HuH-7.5 (cell line): ENCODE measurements at places on chromosomes 7 and 10.

DNA sequence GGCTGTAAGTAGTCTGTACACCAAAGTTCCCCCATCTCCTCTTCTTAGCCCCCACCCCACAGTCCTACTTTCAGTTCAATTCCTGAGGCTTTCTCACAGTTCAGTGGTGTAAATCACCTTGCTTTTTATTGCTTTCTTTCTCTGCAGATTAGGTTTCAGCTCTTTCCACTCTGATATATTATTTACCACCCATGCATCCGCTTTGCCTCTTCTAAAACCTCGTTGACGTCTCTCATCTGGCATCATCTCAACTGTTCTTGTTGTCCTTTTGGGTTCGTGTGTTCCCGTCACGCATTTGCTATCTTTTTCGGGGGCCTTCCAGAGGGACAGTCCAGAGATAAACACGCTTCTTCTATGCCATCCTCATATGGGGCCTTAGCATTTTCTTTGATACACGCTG lies 597.9 kb upstream of the DPP6 start:
- DNase-seq: no peak

GRCh38 chr10:5519054-5519453 lies 5.7 kb upstream of the CALML3 start:
- no peak for DNase-seq

GRCh38 chr7:11931307-11931706 lies 99.3 kb upstream of the THSD7A start:
- no peak for DNase-seq

- no peak for DNase-seq
Observed at GRCh38 chr10:24894728-24895127, 57.7 kb downstream of the PRTFDC1 start.

DNA sequence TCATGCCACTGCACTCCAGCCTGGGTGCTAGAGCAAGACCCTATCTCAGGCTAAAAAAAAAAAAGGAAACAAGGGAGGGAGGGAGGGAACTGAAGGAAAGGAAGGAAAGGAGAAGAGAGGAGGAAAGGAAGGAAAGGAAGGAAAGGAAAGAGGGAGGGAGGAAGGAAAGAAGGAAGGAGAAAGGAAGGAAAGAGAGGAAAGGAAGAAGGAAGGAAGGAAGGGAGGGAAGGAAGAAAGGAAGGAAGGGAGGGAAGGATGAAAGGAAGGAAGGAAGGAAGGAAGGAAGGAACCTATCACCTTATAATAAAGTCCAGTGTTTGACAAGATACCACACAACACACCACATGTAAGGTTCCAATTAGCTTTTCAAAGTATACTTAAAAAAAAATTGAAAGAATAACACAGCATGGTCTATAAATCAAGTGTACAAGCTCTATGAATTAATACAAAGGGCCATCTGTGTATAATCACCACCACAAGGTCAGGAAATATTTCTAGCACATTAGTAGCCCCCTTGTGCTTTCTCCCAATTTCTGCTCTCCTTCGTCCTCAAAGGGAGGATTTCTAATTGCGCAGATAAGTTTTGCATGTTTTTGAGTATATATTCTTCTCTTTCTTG lies 26.4 kb downstream of the RNF216 start:
- no peak for DNase-seq

DNA sequence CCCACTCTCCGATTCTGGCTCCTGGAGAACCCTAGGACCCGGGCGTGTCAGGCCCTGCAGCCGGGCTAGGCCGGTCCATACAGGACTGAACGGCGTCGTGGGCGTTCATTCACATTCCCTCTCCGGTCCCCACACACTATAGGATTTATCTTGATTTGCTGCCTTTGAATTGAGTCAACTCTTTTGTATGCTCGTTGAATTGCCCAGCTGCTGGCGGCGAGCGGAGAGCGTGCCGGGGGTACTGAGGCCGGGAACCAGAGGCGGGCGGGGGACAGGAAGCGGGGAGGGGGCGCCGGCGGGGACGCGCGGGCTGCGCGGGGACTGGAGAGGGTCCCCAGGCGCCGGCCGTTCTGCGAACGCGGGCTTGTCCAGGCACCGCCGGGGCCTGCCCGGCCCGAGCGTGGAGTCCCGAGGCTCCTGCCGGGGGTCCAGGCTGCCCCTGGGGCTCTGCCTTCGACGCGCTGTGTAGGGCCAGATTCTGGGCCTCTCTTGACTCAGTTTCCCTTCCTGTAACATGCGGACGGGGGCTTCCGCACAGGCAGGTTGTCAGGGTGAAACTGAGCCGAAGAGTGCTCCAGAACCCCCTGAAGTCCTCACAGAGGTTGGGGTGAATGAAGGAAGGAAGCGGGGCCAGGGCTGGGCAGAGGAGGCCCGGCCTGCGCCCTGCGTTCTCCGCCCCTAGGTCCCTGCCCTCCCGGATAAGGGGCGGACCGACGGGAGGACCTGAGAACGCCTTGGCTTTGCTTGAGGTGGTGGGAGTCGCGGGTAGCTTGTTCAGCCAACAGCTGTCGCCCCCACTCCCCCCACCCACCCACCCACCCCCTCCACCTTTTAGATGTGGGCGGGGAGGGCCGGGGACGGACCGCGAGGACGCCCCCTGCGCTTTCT lies 769 bp upstream of the ELFN1 start:
- peak; percentile 55 for DNase-seq

DNA sequence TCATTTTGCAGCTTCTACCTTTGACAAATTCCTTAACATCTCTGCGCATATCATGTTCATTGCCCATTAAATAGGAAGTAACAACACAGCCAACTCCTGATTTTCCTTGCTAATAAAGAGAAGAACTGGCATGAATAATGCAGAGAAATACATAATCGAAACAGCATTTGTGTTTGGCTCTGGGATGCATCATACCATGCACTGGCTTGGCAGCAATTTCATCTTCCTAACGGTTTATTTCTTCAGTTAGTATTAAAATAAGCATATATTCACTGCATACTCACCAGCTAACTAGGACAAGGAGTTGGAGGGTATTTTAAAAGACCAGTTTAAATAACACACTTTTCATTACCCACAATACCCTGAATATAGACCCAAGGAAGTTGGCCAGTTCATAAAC lies 132.5 kb downstream of the ITGA8 start:
- no peak for DNase-seq

GRCh38 chr10:34599026-34599795 lies 215.9 kb downstream of the PARD3 start:
- no peak for DNase-seq

DNA sequence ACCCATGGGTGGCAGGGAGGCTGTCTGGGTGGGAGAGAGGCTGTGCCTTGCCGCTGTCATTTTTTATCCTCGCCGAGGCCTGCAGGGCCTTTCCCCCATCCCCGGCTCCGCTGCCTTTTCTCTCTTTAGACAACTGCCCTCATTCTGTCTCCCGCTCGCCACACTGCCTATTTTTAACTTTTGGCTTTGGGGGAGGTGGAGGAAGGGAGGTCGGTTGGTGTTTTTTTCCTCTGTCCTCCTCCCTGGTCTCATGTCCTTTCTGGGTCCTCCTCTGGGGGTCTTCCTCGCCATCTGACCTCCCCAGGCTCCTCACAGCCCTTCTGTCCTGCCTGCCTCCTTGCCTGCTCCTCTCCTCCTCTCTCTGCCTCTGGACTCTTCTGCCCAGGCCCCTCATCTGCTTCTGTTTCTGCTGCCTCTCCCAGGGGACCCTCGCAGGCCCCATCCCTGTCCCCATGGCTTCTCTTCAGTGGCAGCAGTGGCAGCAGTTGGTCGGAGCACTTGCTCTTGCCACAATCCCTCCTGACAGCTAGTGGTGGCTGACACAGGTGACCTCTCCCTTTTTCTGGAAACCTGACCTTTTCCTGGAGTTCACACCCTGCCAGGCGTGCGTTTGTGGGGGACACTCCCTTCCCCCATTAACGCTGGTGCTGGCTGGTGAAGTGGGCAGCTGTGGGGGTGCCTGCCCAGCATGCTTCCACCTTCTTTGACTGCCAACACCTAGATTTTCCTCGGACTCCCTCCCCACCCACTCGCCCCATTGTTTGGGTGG lies 19.5 kb upstream of the PCBD1 start:
- DNase-seq: no peak

- no peak for DNase-seq
Observed at GRCh38 chr10:110835841-110836240, 35.9 kb upstream of the PDCD4 start.

- DNase-seq: no peak
Observed at GRCh38 chr10:124756156-124756903, 12.2 kb upstream of the FAM53B start.

DNA sequence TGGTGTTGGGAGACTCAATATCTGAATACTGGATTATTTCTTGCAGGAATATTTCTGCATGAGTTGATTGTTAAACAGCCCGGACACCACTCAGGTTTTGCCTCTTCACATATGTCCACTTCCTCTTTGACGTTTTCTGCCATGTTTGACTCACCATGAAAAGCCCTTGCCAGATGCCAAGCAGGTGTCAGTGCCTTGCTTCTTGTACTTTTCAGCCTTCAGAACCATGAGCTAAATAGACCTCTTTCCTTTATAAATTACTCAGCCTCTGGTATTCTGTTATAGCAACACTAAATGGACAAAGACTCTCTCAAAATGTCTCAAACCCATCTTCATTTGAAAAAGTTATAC lies 24.7 kb upstream of the MACC1 start:
- DNase-seq: no peak

DNA sequence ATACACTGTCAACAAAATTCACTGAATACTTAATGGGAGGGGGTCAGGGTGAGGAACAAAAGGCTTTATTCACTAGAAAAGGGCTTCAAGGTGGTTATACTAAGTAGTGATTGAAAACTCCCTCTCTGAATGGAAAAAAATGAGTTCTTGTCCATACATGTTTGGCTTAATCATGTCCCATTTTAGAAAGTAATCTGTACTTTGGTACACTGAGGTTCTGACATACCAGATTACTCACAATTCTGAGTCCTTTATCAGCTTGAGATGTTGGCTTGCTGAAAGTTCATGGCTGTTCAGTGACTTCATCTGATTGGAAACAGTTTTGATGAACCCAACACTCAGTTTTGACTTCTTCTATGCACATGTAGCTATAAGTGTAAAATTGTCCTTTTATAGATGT lies 12.8 kb upstream of the NOBOX start:
- no peak for DNase-seq
